ENCODE measurements at places on chromosomes 2 and 18. TPM values are rescaled to one million over a fixed set of nuclear protein-coding genes. Genes with fewer than 3 reads are reported as not detected.

The PDE1A gene
- 40.4 TPM for polyA plus RNA-seq

The CCDC74B gene
- 6.4 TPM for polyA plus RNA-seq

The COL4A4 gene
- polyA plus RNA-seq = 7.2 TPM

The SLC38A11 gene
- polyA plus RNA-seq = 6.5 TPM

The RPL31 gene
- 2,844 TPM for polyA plus RNA-seq

The FLACC1 gene
- not detected for polyA plus RNA-seq

The AGXT gene
- 12.5 TPM for polyA plus RNA-seq

The TCF4 gene
- 4.4 TPM for polyA plus RNA-seq

The MRPL33 gene
- polyA plus RNA-seq = 312 TPM

GRCh38 chr2:223943561-223944008 lies 1.6 kb downstream of the WDFY1 start:
- H3K27me3 ChIP-seq = no peaks in the 10 kb centered on the region
- peak; percentile 61 for DNase-seq
- H3K4me3 ChIP-seq = peak overlapping the region; percentile 70
- H3K36me3 ChIP-seq = no peaks in the 10 kb centered on the region
- no peak overlapping the region for H3K27ac ChIP-seq
- peaks cover 5% of the 10 kb centered on the region for H3K4me1 ChIP-seq

- no peaks in the 10 kb centered on the region for H3K4me1 ChIP-seq
- no peaks in the 10 kb centered on the region for H3K36me3 ChIP-seq
- no peaks in the 10 kb centered on the region for H3K27me3 ChIP-seq
- no peak overlapping the region for H3K4me3 ChIP-seq
These were observed 26.1 kb upstream of the MMADHC start for GRCh38 chr2:149613704-149614103.

DNA sequence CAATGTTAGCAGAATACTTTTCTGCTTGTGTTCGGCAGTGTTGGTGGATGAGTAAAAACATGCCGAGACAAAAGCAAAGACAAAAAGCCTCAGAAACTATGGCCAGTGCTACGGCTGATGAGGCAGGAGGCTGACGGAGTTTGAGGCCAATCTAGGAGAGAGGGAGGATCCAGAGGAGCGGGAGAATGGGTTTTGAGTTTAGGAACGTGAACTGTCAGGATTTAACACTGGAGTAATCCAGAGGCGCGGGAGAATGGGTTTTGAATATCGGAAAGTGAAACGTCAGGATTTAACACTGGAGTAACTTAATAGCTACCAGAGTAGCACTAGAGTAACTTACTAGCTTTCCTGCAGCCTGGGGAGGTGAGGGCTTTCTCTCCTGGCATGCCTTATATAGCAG lies 37.4 kb downstream of the LYPD6B start:
- DNase-seq = no peak
- H3K27me3 ChIP-seq = no peaks in the 10 kb centered on the region
- H3K4me1 ChIP-seq = peaks cover 9% of the 10 kb centered on the region

DNA sequence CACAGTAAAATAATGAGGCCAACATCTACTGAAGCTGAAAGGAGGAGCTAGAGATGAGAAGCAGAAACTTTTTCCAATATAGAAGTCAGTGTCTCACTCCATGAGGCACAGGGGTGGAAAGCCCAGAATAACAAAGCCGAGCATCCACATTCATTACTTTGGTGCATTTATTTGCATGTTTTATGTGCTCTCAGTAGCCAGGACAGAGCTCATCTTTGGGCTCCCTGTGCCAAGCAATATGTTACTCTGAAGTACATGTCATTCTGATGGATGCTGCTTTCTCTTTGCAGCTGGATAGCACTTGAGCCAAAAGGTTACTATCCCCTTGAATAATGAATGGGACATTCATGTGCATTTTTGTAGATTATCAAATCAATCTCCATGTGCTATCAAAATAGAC lies 338.6 kb upstream of the SOX11 start:
- DNase-seq = no peak
- H3K36me3 ChIP-seq = no peaks in the 10 kb centered on the region
- no peaks in the 10 kb centered on the region for H3K27me3 ChIP-seq

GRCh38 chr2:195766691-195767090 lies 109.7 kb downstream of the SLC39A10 start:
- H3K4me3 ChIP-seq = no peak overlapping the region
- H3K4me1 ChIP-seq = no peaks in the 10 kb centered on the region
- H3K27me3 ChIP-seq = no peaks in the 10 kb centered on the region
- H3K36me3 ChIP-seq = no peaks in the 10 kb centered on the region

DNA sequence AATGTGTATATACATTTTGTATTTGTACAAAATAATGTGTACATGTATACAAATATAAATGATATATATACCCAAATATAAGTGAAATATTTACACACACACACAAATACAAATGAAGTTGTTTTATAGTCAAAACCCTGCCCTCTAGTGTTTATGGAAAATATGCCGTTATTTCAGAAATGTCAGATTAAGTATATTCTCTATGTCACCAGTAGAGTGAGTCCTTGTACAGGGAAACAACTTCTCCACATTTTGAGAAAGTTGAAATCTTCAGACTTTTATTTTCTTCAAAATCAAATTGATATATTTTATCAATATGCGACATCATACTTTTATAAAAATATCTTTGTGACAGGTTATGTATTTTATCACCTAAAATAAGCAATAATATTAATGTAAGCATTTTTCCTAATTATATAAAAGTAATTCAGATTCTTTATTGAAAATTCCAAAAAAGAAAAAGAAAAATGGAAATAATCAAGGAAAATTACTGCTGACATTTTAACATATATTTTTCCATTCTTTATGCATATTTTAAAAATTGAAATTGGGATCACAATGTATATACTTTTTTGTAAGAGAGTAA lies 22.4 kb downstream of the ARL6IP6 start:
- H3K4me1 ChIP-seq = no peaks in the 10 kb centered on the region
- DNase-seq = no peak
- no peak overlapping the region for H3K27ac ChIP-seq
- H3K27me3 ChIP-seq = no peaks in the 10 kb centered on the region

- no peaks in the 10 kb centered on the region for H3K27me3 ChIP-seq
- no peak overlapping the region for H3K27ac ChIP-seq
- no peak for DNase-seq
These were observed 84.6 kb downstream of the MYO1B start for GRCh38 chr2:191329841-191330240.

DNA sequence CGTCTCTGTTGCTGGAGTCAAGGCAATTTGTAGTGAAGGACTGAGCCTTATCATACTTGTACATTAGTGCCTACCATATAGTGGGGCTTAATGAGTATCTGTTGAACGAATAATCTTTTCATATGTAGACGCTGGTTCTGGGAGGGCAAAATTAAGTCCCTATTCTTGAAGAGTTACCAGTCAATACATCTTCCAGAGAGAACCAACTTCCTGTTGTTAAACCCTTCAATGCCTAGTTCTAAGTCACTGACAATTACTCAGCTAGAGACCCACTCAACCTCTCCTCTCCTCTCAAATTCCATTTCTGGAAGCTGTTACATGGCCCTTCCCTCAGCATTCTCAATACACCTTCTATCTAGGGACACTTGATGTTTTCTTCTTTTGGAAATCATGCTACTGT lies 1.1 kb upstream of the MOB4 start:
- peak overlapping the region; percentile 92 for H3K27ac ChIP-seq
- H3K27me3 ChIP-seq = no peaks in the 10 kb centered on the region
- peaks cover 7% of the 10 kb centered on the region for H3K4me1 ChIP-seq
- no peak for DNase-seq
- peak overlapping the region; percentile 81 for H3K4me3 ChIP-seq
- H3K36me3 ChIP-seq = no peaks in the 10 kb centered on the region

DNA sequence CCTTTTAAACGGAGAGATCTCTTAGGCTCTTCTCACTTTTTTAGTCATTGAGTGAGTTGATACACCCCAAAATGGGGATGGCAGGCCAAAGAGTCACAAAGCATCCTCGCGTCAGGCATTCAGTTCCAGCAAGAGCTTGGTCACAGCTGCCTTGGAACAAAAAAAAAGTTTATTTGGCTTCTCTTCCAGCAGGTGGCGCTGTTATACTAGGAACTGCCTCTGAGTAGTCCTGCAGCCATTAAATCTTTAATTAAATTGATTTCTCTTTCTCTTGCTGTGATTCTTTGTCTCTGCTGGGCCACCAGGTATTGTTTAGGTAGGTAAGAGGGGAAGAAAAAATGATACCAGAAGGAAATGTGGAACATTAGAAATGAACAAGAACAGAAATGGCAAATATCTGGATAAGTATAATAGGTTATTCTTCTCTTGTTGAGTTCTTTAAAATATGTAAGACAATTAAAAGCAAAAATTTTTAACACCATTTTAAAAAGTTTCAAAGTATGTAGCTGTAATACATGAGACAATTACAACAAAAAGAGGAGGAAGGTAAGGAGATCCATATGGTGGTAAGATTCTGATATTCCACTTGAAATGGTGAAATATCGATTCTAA lies 175.1 kb downstream of the GALNT1 start:
- H3K27me3 ChIP-seq = no peaks in the 10 kb centered on the region
- no peak overlapping the region for H3K27ac ChIP-seq
- H3K36me3 ChIP-seq = no peaks in the 10 kb centered on the region
- H3K4me3 ChIP-seq = no peak overlapping the region

DNA sequence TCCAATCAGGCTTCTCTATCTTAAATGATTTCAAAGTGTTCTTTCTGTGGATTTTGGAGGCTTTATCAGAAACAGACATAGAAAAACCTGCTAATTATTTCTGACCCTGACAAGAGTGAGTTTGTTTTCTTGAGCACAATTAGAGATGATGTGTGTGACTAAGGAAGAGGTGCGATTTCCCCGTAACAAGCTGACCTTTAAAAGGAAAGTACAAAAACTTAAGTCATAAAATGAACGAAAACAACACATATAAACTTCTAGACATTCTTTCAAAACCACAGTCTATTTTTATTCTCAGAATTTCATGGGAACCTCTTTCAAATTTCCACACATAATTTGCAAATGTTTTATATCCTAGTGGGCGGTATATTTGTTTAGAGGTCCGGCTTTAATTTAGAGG lies 604.8 kb downstream of the CPS1 start:
- DNase-seq = no peak
- H3K4me3 ChIP-seq = no peak overlapping the region
- no peaks in the 10 kb centered on the region for H3K4me1 ChIP-seq
- H3K27ac ChIP-seq = no peak overlapping the region
- no peaks in the 10 kb centered on the region for H3K27me3 ChIP-seq
- H3K36me3 ChIP-seq = no peaks in the 10 kb centered on the region

DNA sequence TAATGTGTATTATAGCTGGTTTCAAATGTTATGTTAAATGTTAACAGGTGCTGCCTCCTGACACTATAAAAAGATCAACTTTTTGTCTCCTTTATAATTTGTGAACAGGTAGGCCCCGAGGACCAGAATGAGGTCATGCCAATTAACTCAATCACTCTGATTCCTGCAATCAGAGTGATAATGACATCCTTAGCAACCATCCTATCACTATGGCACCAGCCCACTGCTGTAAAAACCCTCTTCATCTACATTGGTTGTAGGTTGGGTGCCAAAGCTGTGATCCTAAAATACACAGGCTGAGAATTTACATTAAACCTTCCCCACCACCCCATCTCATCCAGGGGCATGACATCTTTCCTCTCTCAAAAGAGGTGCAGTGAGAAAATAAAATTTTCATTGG lies 103.5 kb downstream of the CPO start:
- H3K4me1 ChIP-seq = no peaks in the 10 kb centered on the region
- H3K27ac ChIP-seq = no peak overlapping the region
- H3K27me3 ChIP-seq = no peaks in the 10 kb centered on the region

DNA sequence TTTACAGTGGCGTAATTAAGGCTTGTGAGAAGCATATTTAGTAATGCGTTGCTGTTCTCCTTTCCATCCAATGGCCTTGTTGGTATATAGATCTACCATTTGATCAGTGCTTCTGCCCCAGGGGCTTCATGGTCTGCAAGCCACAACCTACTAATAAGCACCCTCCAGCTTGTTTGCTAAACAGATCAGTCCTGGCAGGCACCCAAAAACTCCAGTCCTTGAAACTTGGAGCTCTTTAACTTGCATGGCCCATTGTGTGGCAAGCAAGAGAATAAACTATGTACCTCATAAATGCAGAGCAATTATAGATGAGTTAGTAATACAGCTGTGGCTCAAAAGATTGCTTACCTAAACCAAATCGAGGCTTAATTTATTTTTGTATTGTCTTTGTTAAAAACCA lies 158.5 kb downstream of the FTCDNL1 start:
- no peaks in the 10 kb centered on the region for H3K4me1 ChIP-seq
- no peaks in the 10 kb centered on the region for H3K27me3 ChIP-seq
- H3K27ac ChIP-seq = no peak overlapping the region
- no peak overlapping the region for H3K4me3 ChIP-seq

DNA sequence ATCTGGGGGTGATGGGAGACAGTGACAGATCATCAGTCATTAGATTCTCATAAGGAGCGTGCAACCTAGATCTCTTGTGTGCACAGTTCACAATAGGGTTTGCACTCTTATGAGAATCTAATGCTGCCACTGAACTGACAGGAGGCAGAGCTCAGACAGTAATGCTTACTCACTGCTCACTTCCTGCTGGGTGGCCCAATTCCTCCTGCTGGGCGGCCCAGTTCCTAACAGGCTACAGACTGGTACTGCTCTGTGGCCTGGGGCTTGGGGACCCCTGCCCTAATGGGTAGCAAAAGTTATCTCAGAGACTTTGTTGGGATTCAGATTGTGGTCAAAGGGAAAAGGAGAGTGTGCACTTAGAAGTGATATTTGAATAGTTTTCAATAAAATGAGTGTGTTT lies 840.1 kb upstream of the ID2 start:
- no peaks in the 10 kb centered on the region for H3K36me3 ChIP-seq
- no peak overlapping the region for H3K27ac ChIP-seq
- no peaks in the 10 kb centered on the region for H3K27me3 ChIP-seq

- no peak overlapping the region for H3K4me3 ChIP-seq
- H3K4me1 ChIP-seq = no peaks in the 10 kb centered on the region
- no peaks in the 10 kb centered on the region for H3K27me3 ChIP-seq
- no peak for DNase-seq
- H3K27ac ChIP-seq = no peak overlapping the region
These were observed 45.1 kb upstream of the SLC14A1 start for GRCh38 chr18:45678850-45679249.

DNA sequence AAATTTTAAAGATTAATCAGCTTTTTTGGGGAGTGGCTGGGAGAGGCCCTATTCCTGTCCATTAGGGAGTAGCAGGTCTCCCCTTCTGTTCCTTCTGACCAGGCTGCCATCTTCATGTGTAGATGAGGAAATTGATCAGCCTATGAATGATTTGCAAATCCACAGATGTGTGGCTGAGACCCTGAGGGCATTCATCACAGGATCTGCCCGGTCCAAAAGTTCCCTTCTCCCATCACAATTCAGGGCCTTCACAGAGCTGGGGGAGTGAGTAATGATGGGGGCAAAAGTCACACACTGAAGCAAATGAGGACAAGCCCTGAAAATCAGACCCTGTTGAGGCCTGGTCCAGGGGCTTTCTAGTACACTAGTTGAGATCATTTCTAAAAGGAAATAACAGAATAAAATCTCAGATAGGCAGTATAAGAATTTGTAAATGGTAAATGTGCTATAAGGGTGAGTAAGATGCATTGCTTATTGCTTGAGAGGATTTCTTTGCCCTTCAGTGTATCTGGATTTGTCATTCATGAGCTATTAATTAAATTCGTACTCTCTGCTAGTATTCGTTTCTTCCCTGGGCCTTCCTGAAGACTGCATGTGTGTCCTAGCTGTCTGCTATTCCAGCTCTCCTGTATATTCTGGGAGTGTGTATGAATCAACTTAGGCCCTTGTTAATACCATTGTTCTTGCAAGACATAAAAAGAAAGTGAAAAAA lies 53.2 kb downstream of the SETBP1 start:
- H3K36me3 ChIP-seq = peaks cover 6% of the 10 kb centered on the region
- DNase-seq = no peak
- H3K27ac ChIP-seq = no peak overlapping the region
- no peak overlapping the region for H3K4me3 ChIP-seq
- H3K4me1 ChIP-seq = peaks cover 29% of the 10 kb centered on the region
